A549 treated with ZK216348 at 1 μM for 4 hours (cell line): ENCODE measurements at places on chromosomes 13 and 19. TPM values are rescaled to one million over a fixed set of nuclear protein-coding genes. Genes with fewer than 3 reads are reported as not detected.

Gene TUBA3C
- total RNA-seq: not detected in 5 replicates

Gene PSPC1
- total RNA-seq: 40.0 to 56.5 TPM (median 47.1 TPM) in 5 replicates

Gene TTYH1
- 0.08 to 0.15 TPM in 2 of 5 replicates, not detected in the others for total RNA-seq

Gene C19orf67
- total RNA-seq: not detected in 5 replicates

Gene EHD2
- 98.0 to 174 TPM (median 156 TPM) in 5 replicates for total RNA-seq

Gene GIPR
- total RNA-seq: 1.3 to 4.0 TPM (median 2.7 TPM) in 5 replicates

Gene PLIN4
- total RNA-seq: 0.19 to 0.28 TPM (median 0.23 TPM) in 5 replicates

Gene AMER2
- not detected in 5 replicates for total RNA-seq

Gene S1PR4
- total RNA-seq: 0.09 to 0.20 TPM (median 0.17 TPM) in 4 of 5 replicates, not detected in the other

Gene SPRED3
- 1.4 to 3.5 TPM (median 2.5 TPM) in 5 replicates for total RNA-seq

Gene AZU1
- total RNA-seq: 0.26 to 0.27 TPM in 2 of 5 replicates, not detected in the others

Gene ZNF558
- 5.0 to 8.2 TPM (median 7.7 TPM) in 5 replicates for total RNA-seq

Gene FAM216B
- not detected in 5 replicates for total RNA-seq

Gene NXNL1
- total RNA-seq: not detected in 5 replicates

Gene CCDC70
- total RNA-seq: not detected in 5 replicates

Gene MISP3
- 2.1 to 5.4 TPM (median 3.9 TPM) in 5 replicates for total RNA-seq

Gene GZMM
- 0.28 to 0.63 TPM (median 0.43 TPM) in 4 of 5 replicates, not detected in the other for total RNA-seq

Gene LILRA6
- 0.09 TPM in 1 of 5 replicates, not detected in the others for total RNA-seq

Gene RXFP2
- not detected in 5 replicates for total RNA-seq

Gene ZNF888
- total RNA-seq: not detected in 5 replicates

Gene MED4
- 27.9 to 59.5 TPM (median 35.7 TPM) in 5 replicates for total RNA-seq

Gene EDDM13
- total RNA-seq: not detected in 5 replicates

Gene ZNF649
- total RNA-seq: 0.12 to 0.25 TPM (median 0.19 TPM) in 4 of 5 replicates, not detected in the other
